Stomach (tissue), 19 donors: ENCODE measurements at places on chromosomes 4 and X. TPM values are rescaled to one million over a fixed set of nuclear protein-coding genes. Genes with fewer than 3 reads are reported as not detected.

- peak; percentile 81 for DNase-seq
These were observed 239.4 kb downstream of the SPATA18 start for GRCh38 chr4:52290466-52290865.

DNA sequence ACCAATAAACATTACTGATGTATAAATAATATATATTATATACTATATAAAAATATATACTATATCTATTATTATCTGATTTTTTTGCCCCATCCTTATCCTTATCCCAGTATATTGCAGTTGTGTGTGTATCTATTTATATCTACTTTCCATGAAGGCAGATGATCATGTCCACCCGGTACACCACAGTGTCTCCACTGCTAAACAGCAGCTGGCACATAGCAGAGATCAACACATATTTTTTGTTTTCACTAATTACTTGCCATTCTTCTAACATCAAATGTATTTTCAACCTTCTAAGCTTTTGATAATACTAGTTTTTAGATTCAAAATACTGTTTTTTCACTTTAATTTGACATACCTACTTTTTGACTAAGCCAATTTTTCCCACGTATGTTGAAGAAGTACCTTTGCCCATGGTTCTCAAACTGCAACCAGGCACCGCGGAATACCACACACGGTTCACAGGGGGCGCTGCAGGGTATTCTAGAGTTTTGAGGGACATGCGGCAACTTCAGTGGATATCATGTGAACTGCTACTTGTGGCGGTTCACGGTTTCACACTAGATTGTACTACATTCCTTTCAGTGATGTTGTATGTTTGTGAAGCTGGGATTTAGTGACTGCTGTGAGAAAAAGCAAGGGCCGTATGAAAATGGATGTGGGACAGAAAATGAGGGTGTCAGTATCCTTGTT, 182.5 kb upstream of the NPY2R start:
- DNase-seq = peak; percentile 79

AASDH gene
- total RNA-seq = 58.0 TPM

DNA sequence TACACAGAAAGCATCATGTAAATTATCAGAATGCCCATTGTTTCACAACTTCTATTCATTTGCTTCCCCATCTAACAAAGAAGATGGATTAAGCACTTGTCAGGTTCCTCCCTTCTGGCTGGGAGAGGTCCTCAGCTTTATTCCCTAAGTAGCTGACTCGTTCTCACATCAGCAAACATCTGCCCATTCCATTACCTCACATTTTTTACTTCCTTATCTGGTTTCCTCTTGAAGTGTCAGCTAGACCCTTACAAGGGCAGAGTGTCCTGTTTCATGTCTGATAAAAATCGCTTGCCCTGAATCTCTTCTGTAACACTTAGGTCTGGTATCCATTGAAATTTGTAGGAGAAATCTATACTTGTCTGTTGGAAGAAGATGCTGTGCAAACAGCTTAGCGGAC, 34.7 kb downstream of the TMPRSS11A start:
- DNase-seq = no peak
